ENCODE measurements at places on chromosomes 7 and 10.
A peak's percentile ranks its signal among the peaks of the same experiment; 100 is the strongest.

DNA sequence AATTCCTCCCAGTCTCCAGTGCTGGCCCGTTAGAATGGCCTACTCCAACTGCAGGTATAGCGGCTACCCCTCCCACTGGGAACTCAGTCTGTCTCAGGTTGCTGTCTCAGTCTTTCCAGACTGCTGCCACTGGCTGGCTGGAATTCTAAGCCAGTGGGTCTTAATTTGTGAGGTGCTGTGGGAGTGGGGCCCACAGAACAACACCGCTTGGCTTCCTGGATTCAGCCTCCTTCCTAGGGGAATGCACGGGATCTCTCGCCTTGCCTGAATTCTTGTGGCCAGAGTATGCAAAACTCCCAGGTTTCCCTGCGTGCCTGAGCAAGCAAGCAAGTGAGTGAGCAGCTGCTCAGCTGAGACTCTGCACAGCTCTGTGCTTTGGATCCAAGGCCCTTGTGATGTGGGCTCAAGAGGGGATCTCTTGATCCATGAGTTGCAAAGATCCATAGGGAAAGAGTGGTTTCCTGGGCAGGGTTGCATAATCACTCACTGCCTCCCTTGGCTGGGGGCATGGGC lies 41.5 kb upstream of the GPR141 start:
- no peak for DNase-seq

- no peak for DNase-seq
Measured at GRCh38 chr7:27139334-27140125, 4.0 kb downstream of the HOXA5 start.

DNA sequence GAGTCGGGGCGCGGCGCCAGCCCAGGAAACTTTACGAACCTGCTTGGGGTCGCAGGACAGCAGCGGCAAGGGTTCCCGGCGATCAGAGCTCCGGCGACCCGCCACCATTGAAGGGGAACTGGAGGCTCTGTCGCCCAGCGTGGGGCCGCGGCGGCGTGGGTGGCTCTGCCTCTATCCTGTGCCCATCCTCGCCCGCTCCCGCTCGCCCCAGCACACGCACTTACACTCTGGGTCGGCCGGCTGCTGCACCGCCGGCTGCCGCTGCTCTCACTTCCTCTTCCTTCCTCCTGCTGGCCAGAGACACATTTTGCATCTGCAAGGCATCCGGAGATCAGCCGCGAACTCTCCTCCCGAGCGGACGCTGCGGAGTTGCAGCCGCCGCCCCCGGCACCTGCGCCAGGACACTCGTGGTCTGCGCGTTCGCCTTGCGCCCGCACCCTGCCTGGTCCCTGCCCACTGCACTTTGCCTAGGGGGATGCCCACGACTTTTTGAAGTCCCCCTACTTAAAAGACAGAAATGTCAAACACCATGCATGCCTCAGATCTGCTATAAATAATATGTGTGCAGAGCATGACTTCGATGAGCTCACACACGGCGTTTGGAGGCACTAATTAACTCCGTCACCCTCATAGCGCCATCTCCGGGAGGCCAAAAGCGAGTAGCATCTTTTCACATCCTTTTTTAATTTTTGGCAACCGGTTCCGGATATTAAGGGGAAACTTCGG lies at the start of gene ELMO1:
ELMO1 (minus strand) TSS at position 229 of the 726 bp plus-strand sequence. CDS start 106,174 bp downstream, outside the sequence.
- DNase-seq = peak; percentile 34

DNA sequence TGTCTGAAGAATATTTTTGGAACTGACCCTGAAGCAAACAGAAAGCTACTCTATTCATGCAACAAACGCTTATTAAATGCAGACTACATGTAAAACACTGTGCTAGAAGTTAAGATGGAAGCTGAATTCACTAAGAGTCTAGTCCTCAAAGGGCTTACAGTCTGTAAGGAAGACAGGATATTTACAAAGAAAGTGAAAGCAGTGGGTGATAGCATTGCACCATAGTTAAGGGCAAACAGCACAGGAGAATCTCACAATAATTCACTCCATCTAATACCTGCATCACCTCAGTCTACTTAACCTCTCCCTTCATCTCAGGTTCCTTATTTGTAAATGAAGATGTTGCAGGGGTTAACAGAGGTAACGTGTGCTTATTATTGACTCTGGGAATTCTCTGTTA lies 360.0 kb upstream of the AOAH start:
- no peak for DNase-seq

DNA sequence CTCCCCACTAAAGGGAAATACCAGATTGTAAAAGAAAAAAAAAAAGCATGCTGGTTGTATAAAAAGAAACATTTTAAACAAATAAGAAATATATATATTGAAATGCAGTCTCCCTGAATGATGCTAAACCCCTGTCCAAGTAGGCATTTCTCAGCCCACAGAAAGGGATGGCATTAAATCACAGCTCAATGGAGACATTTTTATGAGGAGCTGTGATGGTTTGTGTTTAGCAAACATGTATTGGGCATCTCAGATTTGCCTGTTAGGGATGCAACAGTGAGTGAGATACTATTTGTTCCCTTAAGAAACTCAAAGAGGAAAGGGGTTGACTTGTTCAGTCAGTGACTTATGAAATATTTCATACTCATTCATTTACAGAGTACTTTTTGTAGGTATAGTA lies 51.5 kb downstream of the KAT6B start:
- DNase-seq = no peak

GRCh38 chr7:101804967-101805366 lies 12.5 kb upstream of the CUX1 start:
- DNase-seq = no peak

DNA sequence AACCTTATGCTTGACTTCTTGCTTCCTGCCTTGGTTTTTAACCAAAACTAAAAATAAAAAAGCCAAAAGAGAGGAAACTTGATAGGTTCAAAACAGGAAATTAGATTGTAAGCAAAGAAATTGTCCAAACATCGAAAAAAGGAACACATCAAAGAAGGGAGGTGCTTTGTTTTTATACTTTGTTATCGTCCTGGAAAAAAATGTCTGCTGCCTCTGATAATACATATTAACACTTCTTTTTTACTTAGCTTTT lies 286.6 kb upstream of the C7orf33 start:
- DNase-seq = no peak
